Neural crest cell (in vitro differentiated cells): ENCODE measurements at places on chromosomes 6 and 20. TPM values are rescaled to one million over a fixed set of nuclear protein-coding genes. Genes with fewer than 3 reads are reported as not detected.
A peak's percentile ranks its signal among the peaks of the same experiment; 100 is the strongest.

The RING1 gene
- 61.2 and 61.7 TPM in 2 replicates for total RNA-seq

The RAB32 gene
- 23.8 and 26.0 TPM in 2 replicates for total RNA-seq

The TCFL5 gene
- total RNA-seq: 17.5 and 17.6 TPM in 2 replicates

The LPA gene
- total RNA-seq: 0.43 and 0.65 TPM in 2 replicates

The SLPI gene
- total RNA-seq: not detected in 2 replicates

DNA sequence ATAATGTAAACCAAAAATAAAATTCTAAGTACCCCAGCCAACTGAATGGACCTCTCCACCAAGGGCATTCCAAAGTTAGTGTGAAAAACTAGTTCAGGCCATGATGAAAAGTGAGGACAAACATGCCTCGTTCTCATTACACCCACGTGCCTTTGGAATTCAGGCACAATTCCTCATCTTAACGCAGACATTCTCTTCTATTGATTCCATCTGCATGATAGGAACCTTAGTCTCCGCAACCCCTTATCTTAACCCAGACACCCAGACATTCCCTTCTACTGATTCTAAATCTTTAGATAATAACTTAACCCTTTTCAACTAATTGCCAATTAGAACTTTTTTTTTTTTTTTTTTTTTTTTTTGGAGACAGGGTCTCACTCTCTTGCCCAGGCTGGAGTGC lies 7.6 kb upstream of the SERPINB6 start:
- H3K4me3 ChIP-seq: no peak overlapping the region
- H3K27ac ChIP-seq: no peak overlapping the region
- peaks cover 32% of the 10 kb centered on the region for H3K27me3 ChIP-seq
- DNase-seq: no peak
- no peaks in the 10 kb centered on the region for H3K4me1 ChIP-seq
- H3K36me3 ChIP-seq: no peaks in the 10 kb centered on the region

- peaks cover under 1% of the 10 kb centered on the region for H3K27me3 ChIP-seq
- no peak for DNase-seq
- peak overlapping the region; percentile 91 for H3K4me3 ChIP-seq
These were observed 13.0 kb upstream of the SNHG17 start for GRCh38 chr20:38447931-38448675.

DNA sequence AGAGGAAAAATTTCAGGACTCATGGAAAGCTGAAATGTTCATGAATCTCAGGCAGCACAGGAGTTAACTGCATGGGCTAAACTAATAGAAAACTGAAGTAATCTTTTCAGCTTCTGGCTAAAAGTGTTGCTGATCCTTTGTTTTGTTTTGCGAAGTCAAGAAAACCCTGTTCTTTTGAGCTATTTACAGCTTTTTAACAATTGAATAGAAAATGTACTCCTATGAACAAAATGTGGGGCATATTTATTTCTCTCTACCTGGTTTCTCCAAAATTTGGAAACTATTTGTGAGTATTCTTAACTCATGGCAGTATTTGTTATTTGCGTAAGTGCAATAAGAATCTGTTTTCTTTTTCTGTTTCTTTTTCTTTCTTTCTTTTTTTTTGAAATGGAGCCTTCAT lies 818.8 kb upstream of the CITED2 start:
- H3K4me3 ChIP-seq: no peak overlapping the region
- DNase-seq: no peak
- H3K27ac ChIP-seq: no peak overlapping the region
- H3K4me1 ChIP-seq: no peaks in the 10 kb centered on the region
- no peaks in the 10 kb centered on the region for H3K27me3 ChIP-seq

GRCh38 chr6:158560836-158561320 lies 987 bp downstream of the TMEM181 start:
- no peaks in the 10 kb centered on the region for H3K27me3 ChIP-seq
- H3K36me3 ChIP-seq: no peaks in the 10 kb centered on the region
- no peak for DNase-seq
- peaks cover 31% of the 10 kb centered on the region for H3K4me1 ChIP-seq
- H3K27ac ChIP-seq: peak overlapping the region; percentile 88

- H3K4me1 ChIP-seq: peaks cover 7% of the 10 kb centered on the region
- H3K4me3 ChIP-seq: no peak overlapping the region
- H3K27ac ChIP-seq: no peak overlapping the region
- peaks cover 11% of the 10 kb centered on the region for H3K27me3 ChIP-seq
These were observed 27.5 kb upstream of the ZBTB22 start for GRCh38 chr6:33344701-33345697.
